Cardiac septum (tissue), 1 donor: ENCODE measurements at places on chromosomes 5 and 9. TPM values are rescaled to one million over a fixed set of nuclear protein-coding genes. Genes with fewer than 3 reads are reported as not detected.

The MED10 gene
- 27.6 TPM for total RNA-seq

The PCDHA9 gene
- total RNA-seq: 0.03 TPM

The ROPN1L gene
- total RNA-seq: 0.43 TPM

The TMC1 gene
- 0.27 TPM for total RNA-seq

The MCC gene
- total RNA-seq: 17.7 TPM

The SNX18 gene
- 24.2 TPM for total RNA-seq

The ACTBL2 gene
- not detected for total RNA-seq

The SUSD3 gene
- total RNA-seq: 1.1 TPM

The UGT3A2 gene
- not detected for total RNA-seq

The PCDHA3 gene
- total RNA-seq: 0.11 TPM

The MELK gene
- total RNA-seq: 0.13 TPM

The GABRA6 gene
- total RNA-seq: not detected

The OR13C9 gene
- total RNA-seq: not detected

The TLX3 gene
- total RNA-seq: not detected

The PCSK5 gene
- total RNA-seq: 6.2 TPM

The CA9 gene
- 0.48 TPM for total RNA-seq

The FGF10 gene
- total RNA-seq: 0.32 TPM

The B4GALT1 gene
- 35.7 TPM for total RNA-seq

The LHX2 gene
- total RNA-seq: 0.19 TPM
